ENCODE measurements at places on chromosomes 1 and 21.

DNA sequence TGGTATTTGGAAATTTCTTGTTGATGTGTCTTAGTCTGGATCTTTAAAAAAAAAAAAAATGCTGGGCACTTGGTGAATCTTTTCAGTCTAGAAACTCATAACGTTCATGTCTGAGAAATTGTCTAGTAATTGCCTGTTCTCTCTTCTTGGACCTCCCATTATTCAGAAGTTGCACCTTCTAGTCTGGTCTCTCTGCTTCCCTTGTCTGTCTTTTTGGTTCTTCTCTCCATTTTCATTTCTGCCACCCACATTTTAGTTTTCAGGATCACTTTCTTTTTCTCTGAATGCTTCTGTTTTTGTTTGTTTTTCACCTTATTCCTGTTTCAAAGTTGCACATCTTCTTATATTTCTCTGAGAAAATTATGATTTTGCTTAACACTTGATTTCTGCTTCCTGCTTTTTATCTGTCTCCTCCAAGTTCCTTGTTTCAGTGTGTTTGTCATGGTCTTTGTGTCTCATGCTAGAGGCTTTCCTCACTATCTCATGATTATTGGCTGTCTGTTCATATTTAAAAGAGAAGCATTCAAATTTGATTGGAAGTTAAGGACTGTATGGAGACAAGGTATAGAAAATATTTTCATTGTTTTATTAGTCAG is 21.3 kb downstream of the BACE2 start:
- no peak for DNase-seq

GRCh38 chr1:205626216-205626615 is 5.6 kb downstream of the ELK4 start:
- DNase-seq, result peak; percentile 59

DNA sequence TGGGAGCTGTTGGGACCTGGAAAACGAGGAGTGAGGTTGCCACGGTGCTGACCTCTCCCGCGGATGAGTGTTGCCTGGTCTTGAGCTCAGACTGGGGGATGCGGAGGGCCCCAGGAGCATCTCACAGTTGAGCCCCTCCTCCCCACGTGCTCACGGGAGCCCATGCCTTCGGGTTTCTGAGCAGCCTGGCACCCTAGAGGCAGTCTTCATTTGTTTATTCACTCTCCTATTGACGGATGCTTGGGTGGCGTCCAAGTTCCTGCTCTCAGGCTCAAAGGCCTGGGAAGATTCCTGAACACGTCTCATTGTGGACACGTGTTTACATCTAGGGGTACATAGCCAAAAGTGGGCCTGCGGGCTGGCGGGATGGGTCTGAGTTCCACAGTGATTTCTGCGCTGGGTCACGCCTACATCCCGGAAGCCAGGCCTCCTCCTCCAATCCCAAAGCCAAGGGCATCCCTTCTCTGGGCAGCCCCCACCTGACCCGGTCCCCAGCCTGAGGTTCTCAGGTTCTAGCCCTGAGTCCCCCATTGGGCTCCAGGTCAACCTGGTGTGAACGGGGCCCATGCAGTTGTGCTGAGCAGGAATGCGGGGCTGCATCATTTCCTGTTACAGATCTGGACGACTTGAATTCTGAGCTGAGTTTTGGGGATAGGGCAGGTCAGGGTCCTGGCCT is 14.7 kb downstream of the WNT3A start:
- no peak for DNase-seq

DNA sequence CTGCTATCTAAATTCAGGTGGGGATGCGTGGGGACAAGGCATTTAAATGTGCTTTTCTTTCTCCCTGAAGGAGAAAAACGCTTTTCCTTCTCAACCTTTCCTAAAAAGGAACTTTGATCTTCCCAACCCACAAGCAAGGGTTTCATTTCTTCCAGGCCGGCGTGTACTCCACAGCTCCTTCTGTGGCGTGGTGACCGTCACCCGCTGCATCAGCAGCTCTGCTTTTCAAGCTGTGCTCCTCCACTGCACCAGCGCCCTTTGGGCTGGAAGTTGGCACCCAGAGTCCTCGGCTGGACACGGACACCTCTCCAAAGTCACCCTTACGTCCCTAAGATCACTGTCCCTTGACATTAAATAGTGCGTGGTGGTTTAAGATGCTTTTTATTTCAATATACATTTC is 54.3 kb downstream of the PEX14 start:
- no peak for DNase-seq

GRCh38 chr1:224594360-224594759 is 21.8 kb upstream of the CNIH3 start:
- no peak for DNase-seq

DNA sequence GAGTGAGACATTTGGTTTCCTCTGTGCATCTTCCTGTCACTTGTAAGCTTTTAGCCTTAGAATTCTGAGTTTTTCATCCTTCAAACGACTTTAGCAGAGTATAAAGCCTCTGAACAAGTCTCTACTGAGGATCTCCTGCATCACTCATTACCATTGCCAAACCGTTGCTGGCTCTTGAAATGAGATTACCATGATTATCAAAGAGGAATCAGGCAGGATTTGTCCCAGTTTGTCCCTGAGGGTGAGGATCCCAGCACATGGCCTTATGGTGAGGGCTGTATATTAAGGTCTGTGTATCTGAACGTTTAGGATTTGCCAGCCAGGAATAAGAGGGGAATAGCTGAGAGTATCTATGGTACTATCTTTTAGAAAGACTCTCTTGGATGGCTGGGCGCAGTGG is 169.5 kb upstream of the L1TD1 start:
- no peak for DNase-seq

DNA sequence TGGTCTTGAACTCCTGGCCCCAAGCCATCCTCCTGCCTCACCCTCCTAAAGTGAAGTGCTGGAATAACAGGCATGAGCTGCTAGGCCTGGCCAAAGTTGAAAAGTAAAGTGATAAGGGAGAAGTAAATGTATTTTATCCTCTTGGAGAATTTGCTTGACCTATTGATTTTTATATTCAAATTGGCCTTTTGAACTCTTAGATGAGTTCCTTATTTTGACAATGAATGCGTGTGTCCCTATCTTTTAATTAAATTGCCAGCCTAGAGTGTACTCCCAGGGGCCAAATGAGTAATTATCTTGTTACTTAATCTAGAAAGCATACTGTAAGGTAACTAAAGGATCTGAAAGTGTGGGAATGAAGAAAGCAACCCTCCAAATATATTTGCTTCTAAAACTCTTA is 11.4 kb downstream of the RNF11 start:
- no peak for DNase-seq

- DNase-seq, result no peak
Observed at GRCh38 chr1:115310581-115311473, 27.2 kb downstream of the NGF start.

DNA sequence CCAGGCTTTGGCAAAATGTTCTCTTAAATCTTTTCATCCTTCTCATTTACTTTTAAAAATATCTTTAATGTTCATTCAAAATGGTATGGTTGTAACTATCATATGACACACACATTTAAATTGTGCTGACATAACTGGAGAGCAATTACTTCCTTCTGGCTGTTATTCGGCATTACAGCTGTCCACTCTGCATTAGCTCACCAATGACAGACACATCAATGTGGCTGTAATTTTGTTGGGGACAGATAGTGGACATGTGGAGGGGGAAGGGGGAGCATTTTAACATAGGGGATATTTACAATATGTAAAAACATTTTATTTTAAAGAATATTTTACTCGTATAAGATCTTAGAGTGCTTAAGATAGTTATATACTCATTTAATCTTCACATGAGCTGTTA is 319.8 kb downstream of the HMCN1 start:
- no peak for DNase-seq

DNA sequence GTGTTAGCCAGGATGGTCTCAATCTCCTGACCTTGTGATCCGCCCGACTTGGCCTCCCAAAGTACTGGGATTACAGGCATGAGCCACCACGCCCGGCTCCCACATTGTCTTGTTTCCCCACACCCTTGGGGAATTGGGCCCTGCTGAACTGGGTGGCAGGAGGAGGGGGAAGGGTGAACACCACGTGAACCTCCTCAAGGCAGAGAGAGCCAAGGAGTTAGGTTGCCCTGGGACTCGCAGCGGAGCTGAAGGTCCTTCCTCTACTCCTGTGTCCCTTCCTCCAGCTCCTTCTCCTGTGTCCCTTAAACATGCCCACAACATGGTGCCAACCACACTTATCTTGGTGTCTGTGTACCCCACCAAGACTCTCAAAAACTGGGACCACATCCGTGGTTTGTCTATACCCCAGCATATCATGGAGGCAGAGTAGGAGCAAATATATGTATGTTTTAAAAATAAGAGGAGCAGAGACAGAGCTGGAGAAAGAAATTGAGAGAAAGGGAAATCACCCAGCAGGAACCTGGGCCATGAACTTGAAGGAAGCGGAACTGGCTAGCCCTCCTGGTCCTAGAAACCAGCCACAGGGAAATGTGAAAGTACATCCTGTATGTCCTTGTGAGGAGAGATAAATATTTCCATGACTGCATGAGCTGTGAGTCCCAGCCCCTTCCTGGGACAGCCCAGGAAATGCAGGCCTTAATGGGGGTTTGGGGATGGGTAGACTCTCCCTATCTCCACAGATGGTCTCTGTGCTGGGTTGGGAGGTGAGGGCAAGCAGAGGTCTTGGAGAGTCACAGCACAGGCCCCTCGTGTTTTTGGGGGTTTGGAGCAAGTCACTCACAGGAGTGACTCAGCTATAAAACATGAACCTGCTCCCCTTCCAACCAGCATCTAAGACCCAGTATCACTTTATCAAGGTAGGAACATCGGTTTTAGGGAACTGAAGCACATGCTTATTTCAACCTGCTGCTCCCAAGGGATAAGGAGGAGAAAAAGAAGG is 9.4 kb upstream of the TAL1 start:
- DNase-seq, result no peak

DNA sequence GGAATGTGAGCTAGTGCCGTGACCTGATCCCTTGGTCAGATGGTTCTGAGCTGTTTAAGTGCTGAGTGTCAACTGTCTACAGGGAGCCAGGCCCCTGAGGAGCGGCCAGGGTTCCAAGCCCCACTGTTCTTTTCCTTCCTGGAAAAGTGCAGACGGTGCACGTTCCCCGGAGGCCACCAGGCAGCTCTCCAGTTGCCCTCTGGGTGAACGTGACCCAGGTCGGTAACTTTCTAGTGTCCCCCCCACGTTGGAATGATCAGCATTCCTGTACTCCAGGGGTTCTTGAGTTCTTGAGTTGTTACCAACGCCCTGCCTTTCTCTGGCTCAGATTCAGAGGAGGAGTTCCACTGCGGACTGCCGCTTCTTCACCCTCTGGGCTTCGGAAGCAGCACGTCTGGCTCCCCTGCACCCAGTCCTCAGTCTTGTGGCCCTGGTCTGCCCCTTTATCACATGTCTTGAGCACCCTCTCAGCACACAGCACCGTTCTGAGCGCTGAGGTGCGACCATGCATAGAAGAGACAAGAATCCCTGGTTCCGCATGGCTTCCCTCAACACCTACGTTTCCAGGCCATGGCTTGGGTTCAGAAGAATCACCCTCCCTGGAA is 131.5 kb downstream of the DHRS3 start:
- DNase-seq, result no peak

DNA sequence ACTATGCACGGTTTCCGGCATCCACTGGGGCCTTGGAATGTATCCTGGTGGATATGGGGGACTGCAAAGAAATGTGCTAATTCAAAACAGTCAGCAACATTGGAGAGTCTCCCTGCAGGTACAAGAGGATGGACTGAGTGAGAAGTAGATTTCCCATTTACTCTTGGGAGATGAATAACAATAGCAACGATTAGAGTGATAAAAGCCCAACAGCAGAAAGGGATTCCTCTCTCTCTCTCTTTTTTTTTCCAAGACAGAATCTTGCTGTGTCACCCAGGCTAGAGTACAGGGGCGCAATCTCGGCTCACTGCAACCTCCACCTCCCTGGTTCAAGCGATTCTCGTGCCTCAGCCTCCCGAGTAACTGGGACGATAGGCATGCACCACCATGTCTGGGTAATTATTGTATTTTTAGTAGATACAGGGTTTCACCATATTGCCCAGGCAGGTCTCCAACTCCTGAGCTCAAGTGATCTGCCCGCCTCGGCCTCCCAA is 5.0 kb upstream of the SHCBP1L start:
- DNase-seq, result no peak

DNA sequence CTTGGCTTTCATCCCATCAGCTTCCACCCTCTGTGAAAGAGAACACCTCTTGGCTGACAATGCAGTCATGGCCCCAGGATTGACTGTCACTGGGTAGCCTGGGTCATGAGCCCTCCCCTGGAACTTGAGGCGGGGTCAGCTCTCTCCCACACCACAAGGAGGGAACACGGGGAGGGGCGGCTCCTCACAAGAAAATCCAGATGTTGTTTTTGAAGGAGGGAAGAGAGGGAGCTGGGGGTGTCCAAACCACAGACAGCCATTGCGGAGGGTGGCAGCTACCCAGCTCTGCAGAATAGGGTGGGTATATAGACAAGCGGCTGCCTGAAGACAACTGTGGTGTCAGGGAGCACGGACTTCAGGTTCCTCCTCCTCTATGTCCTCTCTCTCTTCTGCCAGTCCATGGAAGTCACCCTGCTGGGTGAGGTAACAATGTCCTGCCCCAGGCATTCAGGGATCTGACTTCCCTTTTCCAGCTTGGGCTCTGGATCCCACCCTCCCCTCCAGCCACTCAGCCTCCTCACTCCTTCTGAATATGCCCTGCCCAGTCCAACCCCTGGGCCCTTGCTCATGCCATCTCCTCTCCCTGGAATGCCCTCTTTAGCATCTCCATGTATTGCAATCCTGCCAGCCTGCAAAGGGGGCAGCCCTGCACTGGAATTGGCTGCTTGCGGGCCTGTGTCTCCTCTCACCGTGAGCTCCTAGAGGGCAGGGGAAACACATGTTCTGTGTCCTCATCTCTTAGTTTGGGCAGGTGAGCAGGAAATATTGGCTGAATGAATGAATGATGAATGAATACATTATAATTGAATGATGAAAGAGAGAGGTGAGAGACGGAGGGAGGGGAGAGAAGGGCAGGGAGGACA is 60.9 kb upstream of the RUNX3 start:
- DNase-seq, result peak; percentile 19

- no peak for DNase-seq
Observed at GRCh38 chr21:28144089-28144488, 848.6 kb downstream of the LTN1 start.

- DNase-seq, result no peak
Observed at GRCh38 chr1:160068225-160068624, 1.7 kb downstream of the KCNJ10 start.

DNA sequence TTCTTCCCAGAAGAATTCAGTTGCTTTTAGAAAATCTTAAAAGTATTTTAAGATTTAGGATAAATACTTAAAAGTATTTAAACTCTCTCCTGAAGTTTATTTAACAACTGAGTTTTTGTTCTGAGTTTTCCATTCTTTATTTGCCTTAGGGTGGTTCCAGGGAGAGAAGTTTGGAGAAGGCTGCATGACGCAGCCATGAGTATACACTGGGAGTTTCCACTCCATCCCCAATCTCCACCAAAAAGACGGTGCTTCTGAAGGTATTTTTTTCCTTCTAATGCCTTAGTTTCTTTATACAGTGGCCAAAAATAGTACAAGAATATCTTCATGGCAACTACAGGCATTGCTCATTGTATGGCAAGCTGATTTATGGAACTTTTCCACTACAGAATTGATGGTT is 122.7 kb downstream of the ST6GALNAC5 start:
- no peak for DNase-seq

DNA sequence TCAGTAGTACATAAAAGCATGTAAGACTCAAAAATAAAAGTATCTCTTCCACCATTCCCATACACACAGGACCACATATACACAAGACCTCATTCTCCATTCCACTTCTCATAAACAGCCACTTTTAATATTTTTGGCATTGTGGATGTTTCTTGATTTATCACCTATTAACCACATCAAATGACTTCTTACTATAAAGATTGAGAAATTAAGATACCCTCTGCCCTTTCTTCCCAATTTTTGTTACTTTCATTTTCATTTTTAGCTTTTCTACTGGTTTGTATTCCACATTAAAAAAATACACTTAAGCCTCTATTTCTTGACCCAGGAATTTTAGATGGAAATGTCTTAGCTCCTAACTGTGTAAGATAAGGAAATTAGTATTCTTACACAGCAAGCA is 22.8 kb downstream of the AKT3 start:
- no peak for DNase-seq

Measured in CD14-positive monocyte (primary cell).